ENCODE measurements at places on chromosomes 4 and X.

GRCh38 chrX:103941201-103941975 lies 21.0 kb upstream of the TMSB15B start:
- no peak for DNase-seq

GRCh38 chrX:56802921-56803849 lies 74.1 kb downstream of the NBDY start:
- peak; percentile 72 for DNase-seq

DNA sequence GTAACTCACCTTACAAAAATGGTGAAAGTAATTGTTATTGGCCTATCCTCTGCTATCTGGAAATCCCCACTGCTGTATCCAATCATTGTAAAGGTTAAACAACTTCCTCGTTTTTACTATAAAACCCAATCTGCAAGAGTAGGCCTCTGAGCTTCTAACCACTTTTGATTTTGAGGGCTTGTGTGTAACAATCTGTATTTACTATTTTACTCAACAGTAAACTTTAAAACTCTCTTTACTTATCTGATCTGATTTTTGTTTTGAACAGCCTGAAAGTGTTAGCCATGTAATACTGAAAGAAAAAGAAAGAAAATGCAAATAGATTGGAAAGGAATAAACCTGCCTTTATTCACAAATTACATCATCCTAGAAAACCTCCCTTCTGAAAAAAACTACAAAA lies 63.1 kb downstream of the SLC10A7 start:
- DNase-seq = no peak

DNA sequence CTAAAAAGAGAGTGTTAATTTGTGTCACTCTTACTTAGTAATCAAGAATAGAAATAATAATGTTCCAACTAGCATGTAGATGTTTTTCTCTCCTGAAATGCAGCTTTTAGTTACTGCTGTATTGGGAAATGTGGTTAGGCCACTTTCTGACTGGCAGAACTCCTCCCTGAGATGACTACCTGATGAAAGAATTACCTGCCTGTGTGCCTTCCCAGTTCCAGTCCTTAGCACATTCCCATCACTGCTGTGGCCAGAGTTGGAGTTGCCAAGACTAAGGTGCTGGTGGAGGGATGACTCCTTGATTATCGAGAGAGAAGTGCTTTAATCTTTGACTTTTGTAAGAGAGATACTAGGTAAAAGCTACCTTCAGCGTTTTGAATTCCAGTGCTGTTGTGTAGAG lies 9.5 kb downstream of the GAB1 start:
- no peak for DNase-seq

DNA sequence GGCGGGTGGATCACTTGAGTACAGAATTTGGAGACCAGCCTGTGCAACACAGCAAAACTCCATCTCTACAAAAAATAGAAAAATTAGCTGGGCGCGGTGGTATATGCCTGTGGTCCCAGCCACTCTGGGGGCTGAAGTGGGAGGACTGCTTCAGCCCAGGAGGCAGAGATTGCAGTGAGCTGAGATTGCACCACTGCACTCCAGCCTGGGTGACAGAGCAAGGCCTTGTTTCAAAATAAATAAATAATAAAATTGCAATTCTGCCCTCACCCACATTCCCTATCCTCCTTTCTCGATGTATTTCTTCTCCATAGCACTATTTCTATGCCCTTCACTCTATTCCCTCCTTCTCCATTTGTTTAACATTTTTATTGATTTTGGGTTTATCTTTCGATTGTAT lies 8.7 kb upstream of the SLAIN2 start:
- DNase-seq = no peak

GRCh38 chrX:4936315-4936714 lies 1222.9 kb upstream of the PRKX start:
- no peak for DNase-seq

GRCh38 chrX:103846386-103846785 lies 14.3 kb upstream of the RAB9B start:
- DNase-seq = no peak

- no peak for DNase-seq
These were observed 1080.9 kb downstream of the FAT4 start for GRCh38 chr4:126395664-126396063.

DNA sequence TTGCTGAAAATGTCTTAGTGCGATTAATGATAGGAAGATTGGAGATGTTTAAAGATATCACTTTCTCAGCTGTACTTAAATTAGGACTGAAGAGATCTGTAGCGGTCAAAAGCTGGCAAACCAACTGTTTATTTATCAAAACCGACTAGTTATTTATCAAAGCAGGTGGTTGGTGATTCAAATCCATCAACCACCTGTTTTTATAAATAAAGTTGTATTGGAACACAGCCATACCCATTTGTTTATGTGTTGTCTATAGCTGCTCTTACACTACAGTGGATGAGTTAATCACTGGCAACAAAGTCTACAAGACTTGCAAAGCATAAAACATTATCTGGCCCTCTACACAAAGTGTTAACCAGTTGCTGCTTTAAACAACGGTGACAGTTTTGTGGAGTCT lies 76.8 kb downstream of the IL15 start:
- DNase-seq = no peak

GRCh38 chr4:93334003-93334402 lies 494.6 kb upstream of the ATOH1 start:
- no peak for DNase-seq

DNA sequence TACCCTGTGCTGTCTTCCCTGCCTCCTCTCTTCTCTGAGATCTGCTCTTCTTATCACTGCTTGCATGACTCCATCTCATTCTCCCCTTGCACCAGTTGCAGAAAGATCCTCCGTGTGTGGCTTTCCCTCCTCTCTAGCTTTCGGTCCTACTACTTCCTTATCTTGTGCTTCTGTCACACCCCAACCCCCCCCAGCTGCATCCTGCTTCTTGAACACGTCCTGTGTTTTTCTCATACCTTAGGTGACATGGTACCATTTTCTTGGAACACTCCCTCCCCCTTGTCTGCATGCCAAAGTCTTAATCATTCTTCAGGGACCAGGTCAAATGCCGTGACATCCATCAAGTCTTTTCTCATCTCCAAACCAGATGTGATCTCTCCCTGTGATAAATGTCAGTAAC lies 46.4 kb downstream of the FHL1 start:
- DNase-seq = no peak

- DNase-seq = no peak
These were observed 27.2 kb upstream of the GPR34 start for GRCh38 chrX:41661366-41662095.

Data from left ventricle myocardium superior (tissue), 1 donor.